ENCODE measurements at places on chromosomes 1 and 21.

DNA sequence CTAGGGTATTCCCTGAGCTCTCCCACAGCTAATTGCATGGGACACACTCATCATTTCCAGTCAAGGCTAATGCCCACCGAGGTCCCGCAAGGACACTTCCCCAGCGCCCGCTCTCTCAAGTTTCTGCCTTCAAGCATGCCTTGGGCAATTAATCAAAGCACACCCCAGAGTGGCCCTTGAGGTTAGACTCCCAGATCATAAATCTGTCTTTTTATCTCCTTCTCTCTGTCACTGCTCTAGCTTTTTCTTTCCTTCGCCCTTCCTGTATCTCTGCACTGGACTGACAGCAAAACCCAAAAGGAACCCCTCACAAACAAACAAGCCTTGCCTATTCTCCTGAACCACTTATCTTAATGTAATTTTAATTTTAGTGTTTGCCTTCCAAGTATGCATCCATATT, 7.9 kb upstream of the EXOSC10 start:
- DNase-seq = no peak

DNA sequence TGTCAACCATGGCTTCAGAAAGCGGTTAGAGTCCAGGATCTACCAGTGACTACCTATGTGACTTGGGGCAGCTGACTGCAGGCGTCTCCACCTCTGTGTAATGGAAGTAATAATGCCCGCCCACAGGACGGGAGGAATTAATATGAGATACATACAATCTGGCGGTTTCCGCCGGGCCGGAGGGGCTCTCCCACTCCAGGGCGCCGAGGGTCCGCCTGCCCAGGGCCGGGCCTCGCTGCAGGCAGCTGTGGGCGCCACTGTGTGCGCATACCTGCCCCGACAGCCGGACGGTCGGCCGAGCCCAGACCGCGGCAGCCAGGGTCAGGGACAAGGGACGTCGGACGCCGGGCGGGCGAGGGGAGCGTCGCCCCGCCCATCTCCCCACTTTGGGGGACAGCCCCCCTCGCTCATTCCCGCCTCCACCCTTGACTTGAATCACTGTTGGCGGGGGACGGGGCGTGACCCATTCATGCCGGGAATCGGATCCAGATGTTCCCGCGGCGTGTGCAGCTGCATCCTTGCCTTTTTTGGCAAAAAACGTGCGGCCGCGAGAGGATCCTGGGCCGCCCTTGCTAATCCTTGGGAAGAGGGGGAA, 6.0 kb upstream of the SF3A3 start:
- no peak for DNase-seq

DNA sequence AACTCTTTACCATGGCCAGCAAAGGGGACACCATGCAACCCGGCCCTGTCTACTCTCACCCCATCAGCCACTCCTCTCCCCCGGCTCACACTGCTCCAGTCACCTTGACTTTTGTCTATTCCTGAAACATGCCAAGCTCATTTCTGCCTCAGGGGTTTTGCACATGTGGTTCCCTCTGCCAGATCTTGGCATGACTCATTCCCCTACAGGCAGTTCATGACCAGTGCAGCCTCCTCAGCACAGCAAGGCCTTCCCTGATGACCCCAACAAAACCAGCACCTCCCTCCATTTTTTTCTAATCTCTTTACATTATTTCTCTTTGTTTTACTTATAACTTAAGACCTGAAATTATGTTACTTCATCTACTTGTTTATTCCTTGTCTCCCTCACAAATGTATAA, 58.6 kb upstream of the GJB5 start:
- no peak for DNase-seq

GRCh38 chr1:55679971-55680370, 464.8 kb upstream of the USP24 start:
- no peak for DNase-seq

- DNase-seq = no peak
These were observed 1.2 kb upstream of the CCDC28B start for GRCh38 chr1:32199043-32199716.

- DNase-seq = no peak
These were observed 10.9 kb upstream of the CDK11B start for GRCh38 chr1:1669468-1670440.

DNA sequence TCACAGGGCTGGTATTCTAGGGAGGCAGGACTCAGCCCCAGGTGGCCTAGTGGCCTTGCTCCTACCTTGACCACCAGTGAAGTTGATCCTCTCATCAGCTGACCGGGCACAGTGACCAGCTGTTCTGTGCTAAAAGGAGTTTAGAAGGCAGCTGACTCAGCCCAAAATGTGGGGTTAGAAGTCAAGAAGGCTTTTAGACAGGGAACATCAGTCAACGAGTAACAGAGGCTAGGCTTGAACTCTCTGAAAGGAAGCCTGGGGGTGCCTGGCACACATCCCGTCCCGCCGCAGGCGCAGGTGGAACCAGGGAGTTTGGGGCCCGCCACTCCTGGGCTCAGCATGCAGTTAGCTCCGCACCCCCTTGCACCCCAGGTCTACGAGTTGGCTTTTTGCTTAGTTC, 114.9 kb upstream of the SLC45A1 start:
- no peak for DNase-seq

- no peak for DNase-seq
These were observed 226.4 kb downstream of the ZP4 start for GRCh38 chr1:237664348-237664747.

- DNase-seq = no peak
These were observed 113.5 kb downstream of the PRDM2 start for GRCh38 chr1:13813398-13814012.

DNA sequence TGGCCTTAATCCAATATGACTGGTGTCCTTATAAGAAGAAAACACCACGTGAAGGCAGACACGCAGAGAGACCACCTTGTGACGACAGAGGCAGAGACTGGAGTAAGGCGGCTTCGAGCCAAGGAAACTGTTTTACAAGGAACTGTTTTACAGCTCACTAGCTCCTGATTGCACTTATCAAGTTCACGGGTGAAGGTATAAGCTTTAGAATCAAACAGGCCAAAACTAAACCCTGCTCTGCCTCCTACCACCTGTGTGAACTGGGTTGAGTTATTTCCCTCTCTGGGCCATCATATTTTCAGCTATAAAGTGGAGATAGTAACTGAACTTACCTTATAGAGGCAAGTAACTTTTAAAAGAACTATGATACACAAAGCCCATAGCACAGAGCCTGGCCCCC, 166.9 kb upstream of the NFIA start:
- DNase-seq = no peak

DNA sequence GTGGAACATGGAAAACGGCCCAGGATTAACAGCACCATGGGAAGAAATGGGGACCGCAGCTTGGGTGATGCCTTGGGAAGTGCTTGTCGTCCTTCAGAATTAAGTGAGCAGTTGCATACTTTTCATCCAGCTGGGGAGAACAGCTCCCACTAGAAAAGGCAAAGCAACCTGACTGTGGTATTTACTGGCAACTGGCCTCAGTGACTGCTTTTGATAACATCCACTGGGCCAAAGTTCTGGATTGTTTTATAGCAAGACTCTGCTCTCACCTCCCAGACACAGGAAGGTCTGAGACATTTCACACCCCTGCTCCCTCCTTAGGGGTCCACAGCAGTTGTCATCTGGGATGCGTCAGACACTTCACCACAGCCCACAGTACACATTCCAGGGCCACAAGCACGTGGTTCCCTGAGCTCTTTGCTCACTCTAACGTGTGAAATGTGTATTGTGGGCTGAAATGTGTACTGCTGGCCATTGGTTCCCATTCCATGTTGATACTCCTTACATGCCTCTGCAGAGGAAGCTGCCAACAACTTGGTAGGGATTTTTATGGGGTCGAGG, 6.6 kb downstream of the PAPPA2 start:
- DNase-seq = no peak

DNA sequence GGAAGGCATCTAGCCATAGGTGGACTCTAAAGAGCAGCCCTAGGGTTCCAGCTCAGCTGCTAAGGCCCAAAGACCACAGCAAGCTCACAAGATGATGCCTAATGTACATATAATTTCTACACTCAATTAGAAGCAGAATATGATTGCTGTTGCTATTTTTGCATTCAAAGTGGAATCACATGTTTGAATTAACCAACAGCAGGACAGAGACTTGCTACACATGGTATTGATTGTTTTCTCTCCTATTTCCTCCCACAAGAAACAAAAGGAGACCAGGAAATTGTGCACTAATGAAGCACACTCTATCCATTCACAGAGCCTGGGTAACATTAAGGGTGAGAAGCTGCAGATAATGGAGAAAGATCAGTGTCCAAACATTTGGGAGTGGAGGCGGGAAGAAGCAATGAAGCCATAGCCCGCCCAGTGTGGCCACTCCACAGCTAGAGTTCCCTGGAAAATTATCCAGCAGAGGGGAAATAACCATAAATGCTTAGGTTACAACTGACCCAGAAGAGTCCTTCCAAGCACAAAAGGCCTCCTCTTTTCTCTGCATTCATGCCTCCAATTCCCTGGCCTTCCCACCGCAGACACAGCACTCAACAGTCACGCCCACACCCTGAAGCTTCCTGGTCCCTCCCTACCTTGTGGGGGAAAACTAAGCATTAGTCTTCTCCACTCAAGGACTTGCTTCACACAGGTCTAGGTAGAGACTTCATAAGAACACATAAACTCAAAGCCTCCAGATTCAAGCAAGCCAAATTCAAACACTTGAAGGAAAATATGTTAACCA, 7.5 kb downstream of the CNN3 start:
- DNase-seq = no peak

Measured in spinal cord (tissue), 10 donors.